ENCODE measurements at places on chromosomes 1 and 21.

GRCh38 chr1:41803656-41804055 is 115.1 kb downstream of the HIVEP3 start:
- no peak for DNase-seq

DNA sequence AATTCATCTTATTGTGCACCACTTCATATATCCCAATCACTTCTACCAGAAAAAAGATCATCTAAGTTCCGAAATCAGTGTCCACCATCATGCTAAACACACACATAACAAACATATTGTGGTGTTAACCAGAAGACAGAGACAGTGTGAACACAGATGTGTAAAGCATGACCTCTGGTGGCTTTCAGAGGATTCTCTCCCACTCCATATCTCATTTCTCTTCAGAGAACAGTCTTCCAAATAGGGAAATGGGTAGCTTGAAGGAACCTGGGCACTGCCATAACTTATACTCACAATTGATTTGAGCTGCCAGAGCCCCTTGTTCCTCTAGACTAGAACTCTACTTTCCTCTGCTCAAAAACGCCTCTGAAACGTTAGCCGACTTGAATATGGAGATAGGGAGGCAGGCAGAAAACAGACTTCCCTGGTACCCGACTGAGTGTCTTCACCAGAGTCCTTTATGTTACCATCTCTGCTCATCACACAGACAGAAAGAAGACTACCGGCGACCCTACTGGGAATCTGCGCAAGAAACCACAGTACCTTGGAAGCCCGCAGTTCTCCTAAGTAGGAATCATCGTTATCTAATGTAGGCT is 1.8 kb upstream of the ELAPOR1 start:
- no peak for DNase-seq

GRCh38 chr21:44550807-44551206 is 498 bp downstream of the KRTAP10-2 start:
- no peak for DNase-seq

GRCh38 chr21:42237577-42237976 is 18.6 kb downstream of the ABCG1 start:
- DNase-seq = no peak

DNA sequence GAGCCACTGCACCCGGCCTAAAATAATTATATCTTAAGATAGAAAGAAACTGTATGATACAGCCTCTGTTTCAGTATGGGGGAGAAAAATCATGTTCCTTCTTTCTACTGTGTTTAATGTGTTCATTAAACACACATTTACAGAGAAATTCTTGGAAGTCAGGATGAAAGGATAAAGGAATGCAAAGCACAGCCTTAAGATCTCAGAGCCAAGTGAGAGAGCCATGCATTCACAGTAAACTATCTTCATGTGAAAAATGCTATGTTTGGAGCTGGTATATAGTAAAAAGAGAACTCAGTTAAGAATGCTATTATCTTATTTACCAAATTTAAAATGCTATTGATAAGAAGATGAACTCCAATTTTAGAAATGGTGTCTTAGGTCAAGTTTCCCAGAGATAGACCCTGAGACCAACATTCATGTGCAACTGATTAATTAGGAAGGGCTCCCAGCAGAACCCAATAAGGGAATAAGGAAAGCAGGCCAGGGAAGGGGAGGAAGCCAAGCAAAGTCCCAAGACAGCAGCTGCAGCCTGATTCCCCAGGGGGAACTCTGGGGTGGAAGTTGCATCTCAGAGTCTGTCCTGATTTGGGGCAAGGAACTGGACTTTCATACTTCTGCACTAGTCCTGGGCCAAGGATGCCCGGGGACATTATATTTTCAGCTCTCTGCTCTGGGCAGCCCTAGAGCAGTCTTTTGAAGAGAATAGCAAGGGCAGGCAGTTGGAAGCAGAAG is 130.0 kb upstream of the ZNF648 start:
- DNase-seq = no peak

DNA sequence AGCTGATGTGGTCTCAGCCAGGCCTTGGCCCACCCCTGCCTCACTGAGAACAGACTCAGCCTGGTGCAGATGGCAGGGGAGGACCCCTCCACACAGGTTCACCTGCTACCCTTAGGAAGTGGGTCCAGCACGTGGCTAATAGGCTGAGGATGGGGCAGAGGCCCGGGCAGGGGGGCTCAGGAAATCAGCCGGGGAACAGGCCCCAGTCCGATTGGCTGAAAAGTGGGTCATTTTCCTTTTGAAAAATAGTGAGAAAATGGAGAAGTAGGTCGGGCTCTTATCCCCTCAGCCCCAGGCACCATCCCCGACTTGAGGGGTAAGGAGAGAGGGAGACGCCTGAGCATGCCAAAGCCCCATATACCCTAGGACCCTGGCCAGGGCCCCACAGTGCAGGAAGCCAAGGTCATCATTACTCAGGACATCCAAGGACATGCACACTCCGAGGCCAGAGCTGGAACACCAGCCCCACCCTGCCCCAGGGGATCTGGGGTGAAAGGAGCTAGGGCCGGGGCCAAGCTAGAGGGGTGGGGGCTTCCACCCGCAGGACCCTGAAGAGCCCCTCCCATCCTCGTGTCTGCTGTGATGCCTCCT is 11.0 kb downstream of the DLGAP3 start:
- DNase-seq = no peak

GRCh38 chr1:231363624-231364023 is 25.5 kb downstream of the SPRTN start:
- DNase-seq = no peak

- DNase-seq = peak; percentile 39
These were observed 12.1 kb upstream of the DEGS1 start for GRCh38 chr1:224170748-224171478.

DNA sequence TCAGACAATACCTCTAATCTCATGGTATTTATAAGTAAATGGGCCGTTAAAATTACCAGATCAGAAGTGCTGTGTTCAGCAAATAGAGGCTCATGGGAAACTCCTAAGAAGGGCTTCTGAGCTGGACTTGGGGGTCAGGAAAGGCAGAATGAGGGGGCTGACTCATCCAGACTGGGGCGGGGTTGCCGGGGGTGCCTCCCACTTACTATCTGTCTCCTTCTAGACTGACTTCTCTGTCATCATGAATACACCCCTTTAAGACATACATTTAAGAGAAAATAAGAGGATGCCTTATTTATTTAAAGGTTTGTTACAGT is 96.0 kb upstream of the ERRFI1 start:
- DNase-seq = no peak

DNA sequence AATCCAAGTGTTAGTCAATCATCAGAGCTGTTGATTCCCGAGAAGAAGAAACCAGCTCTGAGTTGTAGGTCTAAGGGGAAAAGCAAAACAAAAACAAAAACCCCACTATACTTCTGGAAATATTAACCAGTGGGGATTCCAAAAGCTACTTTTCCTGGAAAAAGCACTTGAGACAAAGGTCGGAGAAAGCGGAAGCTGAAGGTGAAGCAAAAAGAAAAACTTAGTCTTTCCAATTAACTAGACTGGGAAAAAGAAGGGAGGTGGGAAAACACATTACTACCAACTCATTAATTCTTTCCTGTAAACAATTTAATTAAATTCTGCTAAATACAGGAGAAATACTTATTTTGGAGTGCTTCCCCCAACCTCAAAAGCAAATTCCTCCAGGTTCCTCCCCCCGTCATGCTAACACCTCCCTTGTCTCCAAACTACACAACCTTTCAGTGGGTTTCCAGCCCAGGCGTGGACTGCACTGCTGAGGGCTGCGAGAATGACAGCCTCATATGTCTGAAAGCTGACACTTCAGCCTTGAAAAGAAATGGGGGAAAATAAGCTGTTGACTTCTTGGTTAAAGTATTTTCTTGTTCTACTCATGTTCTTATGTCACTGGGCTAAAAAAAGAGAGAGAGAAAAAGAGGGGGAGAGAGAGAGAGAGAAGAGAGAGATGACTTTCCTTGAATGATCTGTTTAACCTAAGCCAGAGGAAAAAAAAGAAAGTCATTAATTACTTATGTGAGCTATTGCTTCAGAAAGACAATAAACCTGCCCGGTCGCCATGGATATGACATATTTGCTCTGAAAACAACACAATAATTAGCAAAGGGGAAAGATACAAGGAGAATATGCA is 5.1 kb downstream of the CASZ1 start:
- no peak for DNase-seq

- no peak for DNase-seq
These were observed 66.1 kb downstream of the HTR6 start for GRCh38 chr1:19730793-19731192.

DNA sequence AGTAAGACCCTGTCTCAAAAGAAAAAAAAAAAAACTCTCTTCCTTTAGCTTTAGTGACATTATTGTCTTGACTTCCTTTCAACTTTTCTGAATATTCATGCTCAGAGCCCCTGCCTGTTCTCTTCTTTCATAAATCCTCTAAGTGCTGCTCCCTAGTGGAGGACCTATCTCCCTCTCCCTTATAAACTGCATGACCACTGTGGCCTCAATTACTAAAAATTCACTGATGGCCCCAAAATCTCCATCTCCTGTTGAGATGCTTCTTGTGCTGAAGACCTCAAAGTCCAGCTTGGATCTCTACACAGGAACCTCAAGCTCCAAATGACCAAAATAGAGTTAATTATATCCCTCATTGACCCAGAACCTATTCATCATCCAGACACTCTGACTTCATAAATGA is 7.8 kb downstream of the ITLN1 start:
- DNase-seq = no peak

DNA sequence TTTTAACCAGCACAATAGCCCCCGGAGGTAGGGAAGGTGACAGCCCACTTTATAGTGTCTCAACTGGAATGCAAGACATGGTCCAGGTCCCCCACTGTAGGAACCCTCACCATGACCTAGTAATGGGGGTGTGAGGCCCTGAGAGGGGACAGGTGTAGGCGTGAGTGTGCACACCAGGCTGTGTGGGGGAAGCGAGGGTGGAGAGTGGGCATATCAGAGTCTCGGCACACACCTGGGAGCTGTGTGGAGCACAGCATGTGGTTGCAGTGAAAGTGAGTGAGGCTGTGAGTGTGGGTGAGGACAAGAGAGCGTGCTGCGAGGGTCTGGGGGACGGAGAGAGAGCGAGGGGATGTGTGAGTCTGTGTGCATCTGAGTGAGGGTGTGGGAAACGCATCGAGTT is 17.1 kb upstream of the RSPO1 start:
- no peak for DNase-seq

GRCh38 chr1:9808459-9808858 is 15.3 kb downstream of the CLSTN1 start:
- DNase-seq = no peak

- no peak for DNase-seq
These were observed 349.5 kb upstream of the VAMP3 start for GRCh38 chr1:7421471-7422075.

- peak; percentile 99 for DNase-seq
These were observed at the start of gene CEP85 for GRCh38 chr1:26233903-26234643. TSS of gene CEP85 (plus strand) at chr1:26234200. CDS start at chr1:26239784, 5,584 bp downstream.

- no peak for DNase-seq
These were observed 47.3 kb upstream of the RCC1 start for GRCh38 chr1:28458237-28459228.

- DNase-seq = no peak
These were observed 243.7 kb upstream of the DPYD start for GRCh38 chr1:98164509-98164908.

GRCh38 chr1:53947172-53947907 is 1.2 kb downstream of the LRRC42 start:
- no peak for DNase-seq

DNA sequence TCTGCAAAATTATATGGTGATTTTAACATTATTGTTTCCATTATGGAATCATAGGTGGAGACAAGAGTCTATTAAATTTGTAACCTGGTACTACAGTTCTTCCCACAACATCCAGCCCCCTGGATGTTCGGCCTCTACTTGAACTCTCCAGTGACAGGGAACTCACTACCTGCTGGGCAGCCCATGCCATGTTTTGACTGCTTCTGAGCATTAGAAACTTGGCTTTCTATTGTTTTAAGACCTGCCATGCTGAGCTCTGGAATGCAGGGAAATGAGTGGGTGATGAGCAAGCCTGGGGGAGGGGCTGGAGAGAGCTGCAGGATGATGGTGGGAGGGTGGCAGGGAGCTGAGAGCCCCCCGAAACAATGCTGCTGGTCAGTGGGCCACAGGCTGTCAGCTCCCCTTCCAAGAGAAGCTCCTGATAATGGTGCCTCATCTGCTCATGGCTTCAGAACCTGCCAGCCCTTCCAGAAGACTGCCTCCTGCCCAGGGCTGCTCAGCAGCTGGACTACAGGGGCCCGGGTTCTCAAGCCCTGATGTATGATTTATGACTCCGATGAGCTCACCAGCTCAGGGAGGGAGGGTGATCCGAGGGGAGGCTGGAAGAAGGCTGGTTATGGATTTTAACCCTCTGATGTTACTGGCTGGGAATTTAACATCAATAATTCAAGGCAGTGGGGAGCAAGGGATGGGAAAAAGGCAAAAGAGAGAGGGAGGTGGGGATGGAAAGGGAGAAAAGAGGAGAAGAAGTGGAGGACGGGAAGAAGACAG is 205.0 kb downstream of the HIVEP3 start:
- no peak for DNase-seq

DNA sequence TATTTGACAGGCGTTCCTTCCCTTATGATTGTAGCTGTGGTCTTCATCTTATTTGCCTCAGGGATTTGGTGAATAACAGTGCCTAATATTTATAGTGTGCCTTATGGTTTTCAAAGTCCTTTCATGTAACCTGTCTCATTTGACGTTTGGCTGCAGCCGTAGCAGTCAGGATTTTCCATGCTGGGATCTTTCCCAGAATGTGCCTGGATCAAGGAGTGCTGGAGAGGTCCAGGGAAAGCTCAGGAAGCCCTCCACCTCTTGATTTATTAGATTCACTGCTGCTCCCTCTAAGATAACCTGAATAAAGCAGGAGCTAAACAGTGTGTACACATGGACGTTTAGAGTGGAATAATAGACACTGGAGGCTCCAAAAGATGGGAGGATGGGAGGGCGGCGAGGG is 5.2 kb downstream of the C1orf21 start:
- DNase-seq = no peak

DNA sequence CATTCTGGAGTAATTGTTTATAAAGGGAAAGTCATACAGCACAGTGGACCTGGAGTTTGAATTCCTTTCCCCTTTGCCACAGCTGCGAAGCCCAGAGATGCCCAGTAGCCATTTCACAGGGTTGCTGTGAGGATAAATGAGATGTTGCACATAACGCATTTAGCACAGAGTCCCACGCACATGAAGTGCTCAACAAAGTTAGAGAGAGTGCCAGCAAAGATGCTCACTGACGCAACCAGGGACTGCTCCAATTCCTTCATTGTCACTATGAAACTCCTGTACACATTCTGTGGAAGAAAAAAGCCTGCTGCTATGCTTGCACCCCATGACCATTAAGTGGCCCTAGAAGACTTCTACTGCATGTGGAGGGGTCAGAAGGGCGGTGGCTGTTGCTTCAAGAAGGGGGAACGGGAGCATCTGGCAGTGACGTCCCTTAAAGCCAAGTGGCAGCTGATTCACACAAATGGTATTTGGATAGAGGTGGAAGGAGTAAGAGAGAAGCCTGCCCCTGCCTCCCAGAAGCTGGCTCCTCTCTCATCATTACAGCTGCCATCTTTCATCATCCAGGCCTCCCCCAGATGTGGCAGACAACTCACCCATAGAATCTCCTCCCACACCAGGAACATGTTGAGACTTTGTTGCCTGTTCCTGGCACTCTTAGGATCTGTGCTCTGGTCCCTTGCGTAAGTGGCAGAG is 26.5 kb upstream of the VAV3 start:
- no peak for DNase-seq
